ENCODE measurements at places on chromosomes 7 and 10.

- no peak for DNase-seq
Observed at GRCh38 chr10:30062582-30062981, 3.2 kb upstream of the JCAD start.

- peak; percentile 30 for DNase-seq
Observed at GRCh38 chr7:142873281-142873784, 12.2 kb downstream of the TRPV6 start.

GRCh38 chr7:97697396-97697795 is 34.5 kb upstream of the TAC1 start:
- DNase-seq, result no peak

DNA sequence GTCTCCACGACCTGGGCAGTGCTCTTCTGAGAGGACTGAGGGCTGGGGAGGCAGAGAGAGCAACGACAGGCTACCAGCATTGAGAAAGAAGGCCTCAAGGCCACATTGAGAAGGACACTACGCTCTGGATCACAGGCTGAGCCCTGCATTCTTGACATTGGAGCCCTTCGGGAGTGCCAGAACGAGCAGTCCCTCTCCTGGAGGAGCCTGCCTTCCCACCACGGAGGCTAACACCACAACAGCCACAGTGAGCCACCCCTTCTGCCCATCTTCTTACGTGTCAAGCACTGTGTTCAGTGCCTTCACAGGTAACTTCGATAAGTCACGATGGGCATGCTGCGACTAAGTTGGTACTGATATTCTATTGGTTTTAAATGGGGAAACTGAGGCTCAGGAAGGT is 267.8 kb downstream of the RPS24 start:
- no peak for DNase-seq

- no peak for DNase-seq
Observed at GRCh38 chr7:69837387-69838068, 239.3 kb downstream of the AUTS2 start.

- DNase-seq, result no peak
Observed at GRCh38 chr7:92670204-92670851, 80.1 kb upstream of the FAM133B start.

- DNase-seq, result no peak
Observed at GRCh38 chr10:51876503-51876902, 177.1 kb upstream of the CSTF2T start.

DNA sequence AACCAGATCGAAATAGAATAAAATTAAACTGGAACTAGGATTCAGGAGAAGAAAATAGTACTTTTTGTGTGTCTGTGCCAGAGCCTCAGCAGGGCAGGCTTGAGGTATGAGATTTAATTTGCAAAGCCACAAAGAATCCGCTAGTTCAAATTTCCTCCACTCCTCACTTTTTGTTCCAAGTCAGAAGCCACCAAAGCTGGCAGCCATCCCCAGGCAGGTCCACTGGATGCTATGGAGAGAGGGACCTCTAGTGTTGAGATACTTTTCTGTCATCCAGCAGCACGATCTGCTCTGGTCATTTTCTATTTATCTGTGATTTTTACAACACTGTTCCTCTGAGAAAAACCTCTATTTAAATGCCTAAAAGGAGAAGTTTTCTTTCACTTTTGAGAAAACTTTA is 147.9 kb upstream of the FRMD4A start:
- DNase-seq, result no peak

GRCh38 chr7:121352323-121352722 is 23.5 kb downstream of the WNT16 start:
- no peak for DNase-seq

- DNase-seq, result no peak
Observed at GRCh38 chr7:110448918-110449317, 642.0 kb upstream of the LRRN3 start.

GRCh38 chr10:102732661-102733060 is 11.1 kb upstream of the WBP1L start:
- no peak for DNase-seq

- DNase-seq, result peak; percentile 39
Observed at GRCh38 chr7:123749537-123749857, 694 bp upstream of the WASL start.

- DNase-seq, result no peak
Observed at GRCh38 chr7:31529103-31529502, 15.2 kb downstream of the ITPRID1 start.

GRCh38 chr10:28545967-28546644 is 13.2 kb downstream of the WAC start:
- no peak for DNase-seq

- no peak for DNase-seq
Observed at GRCh38 chr10:53209944-53210611, 437.5 kb upstream of the MBL2 start.

GRCh38 chr7:18575622-18576572 is 80.3 kb downstream of the HDAC9 start:
- no peak for DNase-seq

DNA sequence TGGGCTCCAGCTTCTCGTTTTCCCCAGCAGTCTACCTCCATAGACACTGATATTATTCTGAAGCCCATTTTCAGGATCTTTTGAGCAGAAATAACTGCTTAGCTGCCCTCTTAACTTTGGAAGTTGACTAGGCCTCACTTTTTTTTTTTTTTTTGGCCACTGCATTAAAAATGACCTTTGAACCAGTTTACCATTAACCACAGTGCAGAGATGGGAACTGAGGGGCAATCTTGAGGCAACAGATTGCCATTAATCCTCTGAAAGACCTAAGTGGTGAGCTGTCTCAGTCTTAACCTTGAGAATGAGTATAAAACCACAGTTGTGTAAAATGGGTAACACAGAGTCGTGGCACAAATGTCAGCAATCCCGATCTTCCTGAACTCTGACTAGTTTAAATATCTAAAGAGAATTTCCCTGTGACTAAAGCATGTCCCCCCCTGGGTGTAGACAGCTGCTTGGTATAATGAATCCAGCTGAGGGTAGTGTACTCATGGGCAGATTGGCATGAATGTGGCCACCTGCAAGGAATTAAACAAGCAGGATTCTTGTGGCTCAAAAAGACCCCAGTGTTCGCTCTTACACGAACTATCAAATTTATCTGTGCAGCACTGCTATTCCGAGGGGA is 46.1 kb upstream of the FMC1 start:
- DNase-seq, result no peak

DNA sequence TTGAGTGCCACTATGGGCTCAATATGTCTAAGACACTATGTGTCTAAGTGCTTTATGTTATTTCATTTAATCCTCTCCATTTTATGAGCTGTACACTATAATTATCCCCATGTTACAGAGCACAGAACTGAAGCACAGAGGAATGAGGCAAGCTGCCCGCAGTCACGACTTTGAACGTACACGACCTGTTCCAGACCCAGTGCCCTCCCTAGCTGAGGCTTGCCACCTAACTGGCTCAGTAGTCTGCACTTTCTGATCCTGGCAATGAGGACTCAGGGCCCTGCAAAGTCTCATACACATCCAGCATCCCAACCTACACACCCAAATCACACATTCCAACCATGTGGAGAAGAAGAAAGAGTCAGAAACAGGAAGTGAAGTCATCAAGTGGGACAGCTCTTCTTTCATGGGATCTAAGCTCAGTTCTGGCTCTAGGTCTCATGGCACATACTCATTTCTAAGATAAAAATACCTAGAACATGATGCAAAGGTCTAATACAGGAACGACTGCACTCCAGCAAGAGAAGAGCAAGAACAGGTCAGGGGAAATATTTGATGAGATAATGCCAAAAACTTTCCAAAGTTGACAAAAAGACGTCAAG is 42.4 kb upstream of the DDC start:
- DNase-seq, result no peak

DNA sequence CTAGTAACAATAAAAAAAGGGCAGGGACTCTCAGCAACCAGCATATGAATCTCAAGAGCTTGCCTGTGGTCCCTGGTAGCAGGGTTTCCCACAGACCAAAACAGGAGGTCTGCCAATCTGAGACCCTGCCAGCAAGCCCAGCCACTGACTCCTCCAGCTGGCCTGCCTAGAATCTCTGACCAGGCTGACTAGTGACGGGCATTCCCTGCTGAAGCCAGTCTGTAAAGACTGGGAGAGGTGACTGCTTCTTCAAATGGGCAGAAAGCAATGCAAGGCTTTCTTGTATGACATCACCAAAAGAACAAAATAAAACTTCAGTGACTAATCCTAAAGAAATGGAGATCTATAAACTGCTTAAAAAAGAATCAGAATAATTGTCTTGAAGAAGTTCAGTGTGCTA is 249.4 kb downstream of the TCF7L2 start:
- DNase-seq, result no peak

DNA sequence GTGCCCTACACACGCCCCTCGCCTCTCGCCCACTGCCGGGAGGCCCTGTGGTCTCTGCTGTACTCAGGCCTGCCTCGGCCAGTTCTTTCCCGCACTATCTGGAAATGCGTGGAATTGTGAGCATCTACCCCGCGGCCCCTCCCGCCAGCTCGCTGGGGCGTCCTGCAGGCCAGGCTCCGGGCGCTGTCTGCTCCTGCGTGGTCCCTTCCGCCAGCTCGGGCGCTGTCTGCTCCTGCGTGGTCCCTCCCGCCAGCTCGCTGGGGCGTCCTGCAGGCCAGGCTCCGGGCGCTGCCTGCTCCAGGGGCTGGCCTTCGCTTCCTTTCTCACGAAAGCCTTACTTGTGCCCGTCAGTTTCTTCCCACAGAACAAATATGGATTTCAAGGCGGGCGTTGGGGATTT is 14.9 kb downstream of the GET4 start:
- no peak for DNase-seq

DNA sequence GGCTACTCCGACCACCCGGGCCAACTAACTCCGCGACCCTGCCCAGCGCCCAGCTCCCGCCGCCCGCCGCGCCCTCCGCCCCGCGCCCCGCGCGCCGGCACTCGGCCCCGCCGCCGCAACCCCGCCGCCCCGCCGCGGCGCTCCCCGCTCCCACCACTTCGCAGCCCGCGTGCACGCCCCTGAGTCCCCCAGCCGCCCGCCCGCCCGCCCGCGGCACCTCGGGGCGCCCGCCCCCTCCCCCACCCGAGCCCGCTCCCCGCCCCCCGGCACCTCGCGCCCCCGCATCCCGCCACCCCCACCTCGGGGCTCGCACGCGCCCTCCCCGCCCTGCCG is 598 bp downstream of the JAZF1 start:
- no peak for DNase-seq

DNA sequence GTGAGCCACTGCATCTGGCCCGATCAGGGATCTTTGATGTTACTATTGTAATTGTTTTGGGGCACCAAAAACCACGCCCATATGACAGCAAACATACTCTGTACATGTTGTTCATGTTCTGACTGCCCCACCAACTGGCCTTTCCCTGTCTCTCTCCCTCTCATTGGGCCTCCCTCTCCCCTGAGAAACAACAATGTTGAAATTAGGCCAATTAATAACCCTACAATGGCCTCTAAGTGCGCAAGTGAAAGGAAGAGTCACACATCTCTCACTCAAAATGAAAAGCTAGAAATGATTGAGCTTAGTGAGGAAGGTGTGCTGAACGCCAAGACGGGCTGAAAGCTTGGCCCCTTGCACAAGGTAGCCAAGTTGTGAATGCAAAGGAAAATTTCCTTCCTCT is 50.3 kb upstream of the SDK1 start:
- DNase-seq, result no peak

DNA sequence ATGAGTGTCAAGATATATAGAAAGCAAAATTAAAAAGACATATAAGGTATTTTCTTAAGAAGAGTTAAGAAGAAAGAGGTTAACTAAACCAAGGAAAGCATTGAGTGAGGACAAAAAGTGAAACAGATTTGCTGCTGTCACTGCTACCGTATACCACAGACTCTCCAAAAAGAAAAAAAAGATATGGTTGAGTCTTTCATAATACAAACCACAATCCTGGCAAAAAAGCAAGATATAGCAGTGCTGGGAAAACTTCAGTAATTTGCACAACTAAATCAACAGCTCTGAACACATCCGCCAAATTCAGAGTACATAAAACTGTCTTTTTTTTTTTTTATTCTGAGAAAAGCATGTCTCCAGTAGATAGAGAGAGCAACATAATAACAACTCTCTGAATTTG is 114.7 kb downstream of the ETV1 start:
- no peak for DNase-seq

DNA sequence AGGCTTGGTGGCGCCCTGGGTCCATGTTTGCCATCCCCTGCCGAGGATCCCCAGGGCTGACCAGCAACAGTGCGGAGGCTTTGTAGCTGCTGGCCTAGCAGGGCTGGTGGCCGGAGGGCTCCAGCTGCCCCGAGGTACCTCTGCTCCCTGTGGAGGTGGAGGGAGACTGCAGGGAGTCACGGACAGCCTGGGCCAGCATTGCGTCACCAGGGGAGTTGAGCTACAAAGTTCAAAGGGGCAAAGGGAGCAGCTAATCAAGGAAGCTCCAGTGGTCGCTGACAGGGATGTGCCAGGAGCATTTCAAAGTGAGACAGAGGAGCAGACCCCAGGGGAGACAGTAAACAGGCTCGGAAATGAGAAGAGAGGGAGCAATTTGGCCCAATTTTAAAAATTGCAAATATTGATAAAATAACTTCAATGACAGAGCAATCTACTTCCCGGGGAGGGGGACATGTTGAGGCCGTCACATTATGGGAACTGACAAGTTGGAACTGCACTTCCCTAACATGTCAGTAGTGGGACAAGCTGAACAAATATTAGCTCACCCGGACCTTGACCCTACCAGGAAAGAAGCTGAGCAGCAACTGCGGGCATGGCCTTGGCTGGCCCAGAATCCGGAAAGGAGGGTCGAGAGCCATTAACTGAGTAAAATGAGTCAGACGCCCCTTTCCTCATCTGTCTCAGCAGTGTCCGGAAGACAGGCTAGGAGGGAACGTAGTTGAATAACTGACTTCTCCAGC is 39.4 kb downstream of the BTBD16 start:
- no peak for DNase-seq

DNA sequence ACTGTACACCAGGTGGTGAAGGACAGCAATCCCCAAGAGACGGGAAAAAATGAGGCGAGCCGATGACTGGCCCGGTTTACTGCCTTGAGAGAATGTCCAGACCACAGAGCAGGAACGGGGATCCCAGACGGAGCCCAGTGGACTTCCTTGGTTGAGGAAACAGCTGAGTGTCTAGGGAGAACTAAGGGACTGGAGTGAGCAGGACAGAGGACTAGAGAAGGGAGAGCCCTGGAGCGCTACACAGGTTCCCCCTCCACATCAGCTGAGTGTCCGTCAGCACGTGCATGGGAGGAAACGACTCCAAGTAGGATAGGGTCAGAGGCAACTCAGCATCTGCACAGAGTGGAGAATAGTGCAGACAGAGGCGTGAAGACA is 7.1 kb upstream of the WDR86 start:
- no peak for DNase-seq

DNA sequence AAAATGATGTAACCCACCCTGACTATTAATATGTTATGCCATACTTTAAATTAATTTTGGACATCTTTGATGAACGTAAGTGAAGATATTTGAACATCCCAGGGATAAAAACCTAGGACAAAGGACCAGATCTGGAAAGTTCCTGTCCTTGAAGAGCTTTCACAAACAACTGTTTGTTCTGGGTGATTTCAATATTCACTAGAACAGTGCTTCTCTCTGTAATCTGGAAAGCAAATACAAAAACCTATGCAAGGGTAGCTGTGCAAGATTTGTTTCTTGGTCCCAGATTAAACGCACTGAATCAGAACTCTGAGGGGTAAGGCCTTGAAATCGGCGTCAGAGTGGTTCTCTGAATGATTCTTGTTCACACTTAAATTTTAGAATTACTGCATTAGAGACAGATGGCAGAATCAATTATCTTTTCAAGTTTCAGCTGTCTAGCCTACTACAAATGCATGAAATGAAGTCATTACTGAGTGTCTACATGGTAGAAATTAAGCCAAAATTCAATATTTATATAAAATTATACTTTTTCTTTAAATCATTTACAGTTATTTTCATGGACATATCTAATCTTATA is 69.6 kb upstream of the CSTF2T start:
- DNase-seq, result no peak
